ENCODE measurements at places on chromosomes 5 and 9.

DNA sequence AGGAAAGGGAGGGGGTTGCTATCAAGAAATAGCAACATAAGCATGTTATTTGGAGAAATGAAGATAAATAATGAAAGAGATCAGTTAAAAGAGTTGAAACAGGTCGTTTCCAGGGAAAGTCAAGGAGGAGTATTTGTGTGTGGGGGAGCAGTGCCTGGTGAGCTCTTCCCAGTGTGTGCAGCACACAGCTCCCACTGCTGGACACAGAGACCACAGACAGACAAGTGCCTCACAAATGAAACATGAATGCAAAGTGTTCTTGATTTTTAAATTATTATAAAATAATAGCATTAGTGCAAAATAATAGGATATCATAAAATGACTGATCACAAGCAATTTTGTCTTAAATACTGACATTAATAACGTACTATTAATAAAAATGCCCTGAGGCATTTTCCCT, 40.8 kb downstream of the LIFR start:
- no peak for DNase-seq

- no peak for DNase-seq
These were observed 153.4 kb upstream of the POU5F2 start for GRCh38 chr5:93894601-93895354.

GRCh38 chr5:78108564-78108963, 185.9 kb downstream of the AP3B1 start:
- no peak for DNase-seq

GRCh38 chr5:95672641-95673040, 10.2 kb downstream of the SPATA9 start:
- no peak for DNase-seq

- DNase-seq, result no peak
These were observed 61.9 kb downstream of the EXOSC2 start for GRCh38 chr9:130755377-130756007.

GRCh38 chr5:176741561-176742211, 68.7 kb upstream of the UNC5A start:
- no peak for DNase-seq

- no peak for DNase-seq
These were observed 59.1 kb upstream of the TMC1 start for GRCh38 chr9:72462340-72462739.

- no peak for DNase-seq
These were observed 23.1 kb upstream of the MVB12B start for GRCh38 chr9:126303488-126303887.

DNA sequence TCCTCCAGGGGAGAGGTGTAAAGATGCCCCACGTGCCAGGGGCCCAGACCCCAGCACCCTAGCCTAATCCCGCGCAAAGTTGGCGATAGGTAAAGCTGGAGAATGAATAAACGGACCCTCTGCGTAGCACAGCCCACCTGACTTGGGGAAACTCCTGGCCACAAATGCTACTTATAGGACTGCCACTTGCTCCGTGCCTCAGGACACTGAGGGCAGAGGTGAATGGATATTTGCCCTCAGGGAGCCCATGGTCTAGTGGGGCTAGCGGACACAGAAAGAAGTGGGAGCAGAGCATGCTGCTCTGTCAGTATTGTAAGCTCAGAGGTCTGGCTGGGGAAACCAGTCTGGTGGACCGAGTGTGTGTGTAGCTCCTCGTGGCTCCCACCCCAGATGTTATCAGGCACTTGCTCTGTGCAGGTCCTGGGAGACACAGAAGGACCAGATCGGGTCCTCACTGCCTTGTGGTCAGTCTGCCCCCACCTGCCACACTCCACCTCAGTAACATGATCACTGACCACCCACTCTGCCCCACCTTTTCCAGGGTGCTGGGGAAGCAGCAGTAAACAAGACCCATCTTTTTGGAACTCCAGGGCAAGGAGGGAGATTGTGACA, 841 bp downstream of the GRK6 start:
- DNase-seq, result no peak

- no peak for DNase-seq
These were observed 1989.8 kb downstream of the EFNA5 start for GRCh38 chr5:105680858-105681475.

DNA sequence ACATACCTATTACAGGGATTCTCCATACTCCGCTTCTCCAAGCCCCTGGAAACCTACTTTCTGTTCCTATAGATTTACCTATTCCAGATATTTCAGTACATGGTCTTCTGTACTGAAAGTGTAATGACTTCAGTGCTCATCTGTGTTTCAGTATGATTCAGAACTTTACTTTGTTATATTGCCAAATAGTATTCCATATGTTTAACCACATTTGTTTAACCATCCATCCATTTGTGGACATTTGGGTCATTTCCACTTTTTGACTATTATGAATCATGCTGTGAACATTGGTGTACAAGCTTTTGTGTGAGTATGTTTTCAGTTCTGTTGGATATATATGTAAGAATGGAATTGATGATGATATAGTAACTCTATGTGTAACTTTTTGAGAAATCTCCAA, 188.9 kb downstream of the PDZD2 start:
- DNase-seq, result no peak

DNA sequence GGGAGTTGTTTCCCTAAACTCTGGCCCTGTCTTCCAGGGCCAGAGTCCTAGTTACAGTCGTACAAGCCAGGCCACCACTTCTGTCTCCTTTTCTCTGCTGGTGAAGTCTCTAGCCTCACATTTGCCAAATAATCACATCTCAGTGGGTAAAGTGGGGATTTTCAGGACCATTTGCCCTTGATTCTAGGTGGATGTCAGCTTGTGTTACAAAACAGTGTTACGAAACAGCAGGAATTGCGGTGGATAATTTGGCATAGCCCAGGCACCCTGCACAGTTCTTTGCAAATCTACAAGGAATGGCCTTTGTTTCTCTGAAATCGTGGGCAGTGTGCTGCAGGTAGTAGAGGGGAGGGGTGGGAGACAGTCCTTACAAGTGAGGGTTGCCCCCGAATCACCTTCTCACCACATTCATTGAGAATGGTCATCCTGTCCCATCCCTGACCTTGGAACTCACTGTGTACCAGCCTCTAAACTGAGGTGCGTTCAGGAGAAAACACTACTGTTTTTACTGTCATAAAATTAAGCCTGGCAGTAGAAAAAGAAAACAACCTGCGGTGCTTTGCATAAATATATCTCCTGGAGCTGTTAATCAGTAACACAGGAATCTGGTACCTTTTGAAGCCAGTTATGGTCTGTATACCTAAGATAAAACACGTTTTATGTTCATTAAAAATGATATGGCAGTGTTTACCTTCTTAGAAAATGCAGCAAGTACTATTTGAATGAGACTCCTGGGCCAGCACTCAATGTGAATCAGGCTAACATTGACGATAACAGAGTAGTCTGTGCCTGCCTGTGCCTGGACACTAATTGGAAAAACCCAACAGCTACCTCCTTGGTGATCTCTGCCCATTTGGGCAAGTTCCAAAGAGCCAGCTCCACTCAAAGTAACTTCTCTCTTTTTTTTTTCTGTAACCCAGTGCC, 44.3 kb downstream of the CYSTM1 start:
- peak; percentile 87 for DNase-seq

DNA sequence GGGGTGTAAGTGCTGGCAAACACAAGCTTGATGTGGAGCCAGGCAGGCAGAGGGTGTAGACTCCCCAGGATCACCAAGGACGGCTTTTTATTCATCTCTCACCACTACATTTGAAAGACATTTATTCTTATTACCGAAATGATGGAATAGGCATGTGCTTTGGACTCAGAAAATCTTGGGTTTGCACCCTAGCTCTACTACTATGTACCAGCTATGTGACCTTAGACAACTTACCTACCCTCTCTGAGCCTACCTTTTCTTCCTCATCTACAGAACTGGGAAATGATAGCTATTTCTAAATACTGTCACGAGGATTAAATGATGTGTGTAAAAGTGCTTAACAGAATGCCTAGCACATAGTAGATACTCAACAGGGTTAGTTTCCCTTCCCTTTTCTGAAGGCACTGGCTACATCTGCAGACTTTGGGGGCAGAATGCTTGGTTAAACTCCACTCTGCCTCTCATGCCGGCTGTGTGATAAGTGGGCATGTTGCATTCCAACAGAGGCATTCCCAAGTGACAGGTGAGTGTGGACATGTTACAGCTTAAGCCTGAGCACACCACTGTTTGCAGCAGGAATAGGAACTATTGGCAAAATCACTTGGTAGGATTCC, 94.8 kb downstream of the SLC1A3 start:
- no peak for DNase-seq

- DNase-seq, result no peak
These were observed 47.8 kb downstream of the NR6A1 start for GRCh38 chr9:124723352-124723751.

- DNase-seq, result no peak
These were observed 21.9 kb upstream of the ZNF622 start for GRCh38 chr5:16487456-16487855.

DNA sequence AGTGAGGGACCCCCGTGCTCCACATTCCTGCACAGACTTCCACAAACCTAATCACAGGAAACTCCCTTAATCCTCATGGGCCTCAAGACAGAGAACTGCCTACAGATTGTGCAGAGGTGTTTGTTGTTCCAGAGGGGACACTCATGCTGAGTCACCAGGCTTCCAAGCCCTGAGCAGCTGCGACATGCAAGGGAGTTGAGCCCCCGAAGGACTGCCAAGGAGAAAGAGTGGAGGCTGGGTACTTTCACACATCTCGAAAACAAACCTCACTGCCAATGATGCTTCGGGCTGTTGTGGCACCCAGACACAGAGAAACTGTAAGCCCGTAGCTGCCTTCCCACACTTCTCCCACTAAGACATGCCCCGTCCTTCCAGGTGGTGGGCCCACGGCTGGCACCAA, 480.8 kb downstream of the CDH12 start:
- no peak for DNase-seq

DNA sequence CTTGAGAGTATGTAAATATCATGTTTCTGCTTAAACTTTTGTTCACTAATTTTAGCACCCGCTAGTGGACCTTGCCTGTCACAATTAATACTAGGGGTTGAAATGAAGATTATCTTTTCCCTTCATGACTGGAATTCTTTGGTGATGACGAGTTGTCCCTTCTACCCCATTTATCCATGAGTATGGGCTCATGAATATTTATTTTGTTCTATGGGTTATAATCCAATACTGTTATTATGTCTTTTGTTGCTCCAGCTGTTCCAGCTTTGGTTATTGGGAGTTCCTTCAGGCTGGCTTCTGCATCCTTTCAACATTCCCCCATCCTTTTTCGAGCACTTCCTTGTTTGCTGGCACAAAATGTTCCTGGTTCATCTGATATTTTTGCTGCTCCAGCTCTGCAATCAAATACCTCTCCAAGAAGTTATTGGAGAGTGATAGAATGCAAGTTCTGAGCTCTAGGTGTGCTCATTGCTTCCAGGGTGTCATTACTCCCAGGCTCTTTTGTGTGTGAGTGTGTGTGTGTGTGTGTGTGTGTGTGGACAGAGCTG, 19.7 kb upstream of the ARHGEF28 start:
- no peak for DNase-seq

DNA sequence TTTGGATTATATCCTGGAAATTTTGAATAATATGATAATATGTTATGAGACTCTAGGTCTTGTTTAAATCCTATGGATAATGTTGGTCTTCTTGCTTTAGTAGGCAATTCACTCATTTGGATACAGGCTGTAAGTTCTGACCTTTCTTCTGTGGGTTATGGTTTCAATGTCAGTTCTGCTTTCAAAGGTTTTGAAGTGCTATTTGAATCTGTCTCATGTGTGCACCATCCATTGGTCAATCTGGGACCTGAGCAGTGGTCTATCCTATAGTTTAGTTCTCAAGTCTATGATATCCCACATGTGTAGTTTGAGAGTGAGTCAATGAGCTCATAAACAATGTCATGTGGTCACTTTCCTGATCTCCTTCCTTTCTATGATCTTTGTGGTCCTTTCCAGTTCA, 94.4 kb downstream of the RMI1 start:
- DNase-seq, result no peak

GRCh38 chr5:88693071-88693932, 189.7 kb downstream of the MEF2C start:
- DNase-seq, result no peak

DNA sequence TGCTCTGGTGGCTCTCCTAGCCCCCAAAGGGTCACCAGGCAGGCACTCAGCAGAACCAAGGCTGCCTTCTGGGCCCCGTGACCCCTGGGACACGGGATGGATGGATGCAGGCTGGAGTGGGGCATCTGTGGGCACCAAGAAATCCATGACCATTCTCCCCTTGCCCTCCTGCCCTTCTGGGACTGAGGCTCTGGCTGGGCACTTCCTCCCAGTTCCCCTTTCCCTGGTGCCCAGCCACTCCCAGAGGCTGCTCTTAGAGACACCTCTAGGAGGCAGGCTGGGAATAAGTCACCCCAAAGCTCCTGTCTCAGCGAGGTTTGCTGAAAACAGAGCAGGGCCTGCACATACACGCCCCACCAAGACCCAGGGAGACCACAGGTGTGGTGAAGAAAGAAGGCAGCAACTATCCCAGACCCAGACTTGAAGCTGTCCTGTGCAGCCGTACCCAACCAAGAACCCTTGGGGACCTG, 943 bp downstream of the STING1 start:
- DNase-seq, result peak; percentile 37

DNA sequence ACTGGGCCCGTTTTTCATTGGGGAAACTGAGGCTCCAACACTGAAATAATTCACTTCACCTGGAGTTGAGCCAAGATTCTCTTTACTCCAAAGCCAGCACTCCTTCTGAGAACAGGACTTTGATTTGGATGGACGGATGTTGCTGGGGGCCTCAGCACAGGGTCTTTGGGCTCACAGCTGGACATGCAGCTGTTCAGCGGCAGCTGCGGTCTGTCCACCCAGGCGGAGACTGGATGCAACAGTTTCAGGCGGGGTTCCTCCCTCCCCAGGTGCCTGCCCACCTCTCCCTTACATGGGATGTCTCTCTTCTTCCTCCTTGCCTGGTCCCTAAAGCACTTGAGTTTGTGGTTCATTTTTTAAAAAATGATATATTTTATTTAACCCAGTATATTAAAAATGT, 219.0 kb upstream of the IRX4 start:
- no peak for DNase-seq

- no peak for DNase-seq
These were observed 112.3 kb upstream of the CXCL14 start for GRCh38 chr5:135691044-135691443.

DNA sequence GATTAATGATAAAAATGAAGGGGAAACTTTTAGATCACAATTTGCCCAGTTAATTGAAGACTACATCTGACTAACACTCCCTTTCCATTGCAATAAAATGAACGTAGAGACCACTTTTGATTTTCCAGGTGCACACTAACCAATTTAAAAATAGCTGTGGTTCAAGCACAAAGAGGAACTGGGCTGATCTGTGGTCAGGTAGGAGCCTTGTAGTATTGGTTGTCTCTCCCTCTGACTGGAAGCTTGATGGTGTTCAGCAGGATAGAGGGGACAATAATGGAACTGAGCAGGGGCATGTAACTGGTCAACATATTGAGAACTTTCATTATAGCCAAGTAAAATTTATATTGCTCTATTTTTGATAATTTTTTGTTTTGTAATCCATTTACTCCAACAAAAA, 886.8 kb upstream of the SEMA6A start:
- no peak for DNase-seq

GRCh38 chr5:57655228-57655627, 172.6 kb upstream of the ACTBL2 start:
- DNase-seq, result no peak

All from NCI-H526 (cell line).